Umbilical cord (tissue), 2 donors: ENCODE measurements at places on chromosomes 2 and 18. TPM values are rescaled to one million over a fixed set of nuclear protein-coding genes. Genes with fewer than 3 reads are reported as not detected.

The TMEM247 gene
- total RNA-seq, result not detected

GRCh38 chr2:53813151-53813550, 26.3 kb downstream of the ERLEC1 start:
- no peak for DNase-seq

DNA sequence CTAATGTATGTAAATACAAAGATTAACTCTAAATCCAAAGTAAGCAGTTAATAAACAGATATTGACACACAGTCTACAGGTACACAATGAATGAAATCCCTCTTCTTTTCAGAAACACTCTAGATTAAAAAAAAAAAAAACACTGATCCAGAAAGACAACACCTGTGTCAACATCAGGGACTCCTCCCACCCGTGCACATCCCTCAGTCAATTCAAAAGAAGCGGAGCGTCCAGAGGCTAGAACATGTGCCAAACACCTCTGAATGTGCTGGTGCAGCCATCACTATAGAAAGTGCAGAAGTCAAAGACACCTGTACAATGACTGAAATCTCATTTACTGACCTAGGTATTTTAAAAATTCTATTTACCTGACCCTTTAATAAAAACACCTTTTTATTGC, 622.6 kb upstream of the ID2 start:
- no peak for DNase-seq

DNA sequence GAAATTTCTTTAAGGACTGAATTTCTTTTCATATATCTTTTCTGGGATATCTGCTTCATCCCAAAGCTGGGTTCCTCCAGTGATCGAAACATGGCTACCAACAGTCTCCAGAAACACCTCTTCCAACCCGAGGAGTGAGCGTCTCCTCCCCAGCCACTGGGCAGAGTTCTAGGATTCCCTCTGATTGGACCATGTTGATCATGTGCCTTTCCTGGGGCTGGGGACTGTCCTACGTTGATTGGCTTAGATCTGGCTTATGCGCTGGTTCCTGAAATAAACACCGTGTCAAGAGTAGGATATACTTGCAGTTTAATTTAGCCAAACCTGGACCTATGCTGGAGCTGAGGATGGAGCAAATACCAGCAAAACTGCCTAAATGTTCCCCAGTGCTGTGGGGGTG, 55.5 kb upstream of the SLC16A14 start:
- no peak for DNase-seq

The PARD6G gene
- total RNA-seq, result 12.8 TPM

- DNase-seq, result no peak
These were observed 118.4 kb downstream of the ALK start for GRCh38 chr2:29802986-29803385.

GRCh38 chr2:3192920-3193319, 184.7 kb downstream of the EIPR1 start:
- no peak for DNase-seq

The CLEC4F gene
- not detected for total RNA-seq

- DNase-seq, result no peak
These were observed 43.8 kb upstream of the SLC4A10 start for GRCh38 chr2:161580426-161580825.

GRCh38 chr18:9913151-9913525, 678 bp upstream of the VAPA start:
- no peak for DNase-seq

The PAX8 gene
- 0.24 TPM for total RNA-seq

The RBKS gene
- 17.6 TPM for total RNA-seq

GRCh38 chr2:72222829-72223564, 75.3 kb upstream of the CYP26B1 start:
- peak; percentile 21 for DNase-seq

- no peak for DNase-seq
These were observed 44.7 kb downstream of the NEDD4L start for GRCh38 chr18:58088691-58089065.

The CFC1 gene
- total RNA-seq, result not detected

DNA sequence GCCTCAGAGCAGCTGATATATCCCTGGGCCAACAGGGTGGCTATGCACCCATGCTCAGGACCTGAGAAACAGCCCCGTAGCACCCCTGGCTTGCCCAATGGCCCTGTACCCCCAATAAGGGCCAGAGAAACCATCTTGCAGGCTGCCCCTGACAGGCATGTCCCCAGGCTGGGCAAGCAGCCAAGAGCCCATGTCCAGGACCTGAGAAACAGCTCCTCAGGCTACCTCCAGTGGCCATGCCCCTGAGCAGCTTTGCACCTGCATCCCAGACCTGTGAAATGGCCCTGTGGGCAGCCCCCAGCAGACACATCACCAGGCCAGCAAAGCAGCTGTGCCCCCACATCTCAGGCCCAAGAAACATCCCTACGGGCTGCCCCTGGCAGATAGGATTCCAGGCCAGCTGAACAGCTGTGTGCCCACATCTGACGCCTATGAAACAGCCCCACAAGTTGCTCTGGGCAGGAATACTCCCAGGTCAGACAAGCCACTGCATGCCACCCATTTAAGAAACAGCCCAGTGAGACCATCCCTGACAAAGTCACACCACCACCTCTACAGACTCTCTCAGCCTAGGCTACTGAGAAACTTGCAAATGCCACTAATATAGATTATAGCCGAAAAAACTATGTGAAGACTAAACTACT, 84.1 kb downstream of the TMEM237 start:
- DNase-seq, result no peak

GRCh38 chr2:8710951-8711350, 29.1 kb downstream of the ID2 start:
- no peak for DNase-seq

The CYS1 gene
- 13.2 TPM for total RNA-seq

The TFCP2L1 gene
- total RNA-seq, result 1.2 TPM

GRCh38 chr2:96767135-96767871, 6.6 kb downstream of the CNNM4 start:
- DNase-seq, result no peak

The DNAJC5G gene
- total RNA-seq, result not detected

- no peak for DNase-seq
These were observed 236.3 kb upstream of the FSIP2 start for GRCh38 chr2:185502351-185502750.

- DNase-seq, result peak; percentile 90
These were observed 63.8 kb downstream of the RTP5 start for GRCh38 chr2:241933179-241933911.

- DNase-seq, result no peak
These were observed 43.3 kb downstream of the EIF5B start for GRCh38 chr2:99380376-99381010.

The TBR1 gene
- total RNA-seq, result 4.3 TPM

The SKOR2 gene
- 0.48 TPM for total RNA-seq

The IL36B gene
- 2.4 TPM for total RNA-seq

The SFTPB gene
- total RNA-seq, result 1.7 TPM

DNA sequence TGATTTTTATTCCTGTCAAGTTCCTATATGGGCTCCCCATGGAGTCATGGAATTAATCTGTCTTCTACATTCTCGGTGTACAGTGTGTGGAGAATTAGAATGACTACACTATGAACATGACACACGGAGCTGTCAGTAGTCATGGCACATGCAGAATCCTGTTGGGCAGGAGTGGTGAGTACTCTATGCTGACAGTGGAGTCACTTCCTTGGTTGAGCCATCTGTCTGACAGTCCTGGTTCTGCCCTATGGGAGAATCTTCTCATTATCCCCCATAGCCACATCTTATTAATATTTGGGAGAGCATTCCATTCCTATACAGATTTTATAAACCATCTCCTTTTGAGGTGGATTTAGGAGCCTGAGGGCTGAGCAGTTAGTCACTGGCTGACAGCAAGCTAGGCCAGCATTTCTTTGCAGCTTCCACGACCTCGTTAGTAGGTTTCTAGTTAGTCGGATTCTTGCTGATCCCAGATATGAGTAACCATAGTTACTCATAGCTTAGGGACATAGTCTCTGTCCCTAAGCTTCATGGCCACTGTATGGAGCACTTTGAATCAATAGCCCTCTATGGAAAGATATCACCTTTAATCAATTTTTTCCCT, 90.6 kb downstream of the MDH1 start:
- DNase-seq, result no peak

- no peak for DNase-seq
These were observed 53.1 kb upstream of the ZEB2 start for GRCh38 chr2:144572977-144573376.

DNA sequence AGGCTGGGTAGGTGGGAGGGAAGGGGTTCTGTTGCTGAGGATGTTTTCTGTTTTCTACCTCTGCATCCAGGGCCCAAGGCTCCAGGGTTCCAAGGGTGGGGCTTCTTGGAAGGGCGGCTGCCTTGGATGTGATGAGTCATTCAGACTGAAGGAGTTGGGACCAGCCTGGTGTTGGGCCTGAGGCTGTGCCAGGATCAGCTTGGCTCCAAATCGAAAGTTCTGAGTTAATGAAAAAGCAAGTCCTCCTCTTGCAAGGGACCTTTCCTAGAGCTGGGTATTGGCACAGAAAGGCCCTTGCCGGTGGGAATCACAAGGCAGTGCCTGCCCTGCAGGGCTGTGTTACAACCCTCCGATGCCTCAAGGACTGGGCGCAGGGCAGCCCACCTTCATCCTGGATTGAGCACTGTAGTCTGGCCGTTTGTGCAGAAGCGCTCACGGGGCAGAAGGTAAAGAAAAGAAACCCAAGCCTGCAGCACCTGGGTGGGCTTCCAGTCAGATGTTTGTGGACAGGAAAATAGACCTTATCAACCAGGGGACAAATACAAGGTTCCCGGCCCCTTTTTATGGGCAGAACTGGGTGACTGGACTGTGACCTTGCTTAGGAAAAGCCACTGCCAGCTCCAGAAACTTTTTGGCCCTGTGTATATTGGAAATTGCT, 52.5 kb upstream of the MCFD2 start:
- peak; percentile 91 for DNase-seq

DNA sequence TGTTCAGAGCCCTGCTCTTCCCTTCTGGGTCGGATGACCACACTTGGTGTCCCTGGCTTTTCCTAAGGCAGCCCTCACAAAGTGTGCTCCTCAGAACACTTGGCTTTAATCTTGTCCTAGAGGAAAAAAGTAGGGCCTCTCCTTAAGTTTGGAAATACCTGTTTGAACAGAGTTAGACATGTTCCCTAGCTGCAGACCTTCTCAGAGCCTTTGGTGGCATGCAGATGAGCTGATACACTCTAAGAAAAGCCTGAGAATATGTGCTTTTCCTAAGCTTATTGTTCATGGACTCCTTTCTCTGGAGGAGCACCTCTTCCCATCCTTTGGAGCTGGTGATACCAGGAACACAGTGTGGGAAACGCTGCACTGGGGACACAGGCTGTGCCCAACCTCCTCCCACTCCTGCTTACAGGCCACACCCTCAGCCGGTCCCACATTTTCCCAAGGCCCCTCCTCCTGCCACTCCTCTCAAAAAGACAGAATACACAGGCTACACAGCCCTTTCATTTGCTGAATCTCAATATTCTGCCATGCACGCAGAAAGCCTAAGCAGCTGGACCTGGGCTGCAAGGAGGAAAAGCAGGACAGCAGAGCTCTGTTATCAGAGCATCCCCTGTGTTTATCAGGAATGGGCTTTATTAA, 443.6 kb downstream of the NBAS start:
- no peak for DNase-seq

DNA sequence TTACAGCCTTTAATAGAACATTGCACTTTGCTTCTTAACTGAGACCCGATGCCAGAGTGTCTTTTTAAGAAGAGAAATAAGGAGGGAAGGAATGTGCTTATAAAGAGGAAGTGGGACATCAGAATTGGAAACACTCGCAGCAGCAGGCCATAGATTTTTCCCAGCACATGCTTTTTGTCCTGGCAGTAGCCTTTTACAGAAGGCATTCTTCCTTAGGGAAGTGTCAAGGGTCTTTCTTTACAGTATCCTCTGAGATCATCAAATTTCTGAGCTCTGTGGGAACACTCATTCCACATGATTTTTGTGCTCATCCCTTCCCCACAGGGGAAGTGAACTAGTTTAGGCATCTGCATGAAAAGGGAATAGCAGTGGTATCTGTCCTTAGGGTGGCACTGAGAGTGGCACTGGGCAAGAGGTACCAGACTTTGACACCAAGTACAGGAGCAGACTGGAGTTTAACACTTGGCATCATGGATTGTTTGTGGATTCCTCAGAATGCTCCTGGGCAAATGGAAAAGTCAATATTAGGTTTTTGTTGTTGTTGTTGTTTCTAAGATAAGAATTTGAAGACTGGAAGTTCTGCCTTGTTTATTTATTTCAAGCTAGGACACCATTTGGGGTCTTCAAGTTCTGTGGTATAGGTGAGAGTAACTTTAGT, 4.1 kb downstream of the MYO1B start:
- DNase-seq, result no peak

DNA sequence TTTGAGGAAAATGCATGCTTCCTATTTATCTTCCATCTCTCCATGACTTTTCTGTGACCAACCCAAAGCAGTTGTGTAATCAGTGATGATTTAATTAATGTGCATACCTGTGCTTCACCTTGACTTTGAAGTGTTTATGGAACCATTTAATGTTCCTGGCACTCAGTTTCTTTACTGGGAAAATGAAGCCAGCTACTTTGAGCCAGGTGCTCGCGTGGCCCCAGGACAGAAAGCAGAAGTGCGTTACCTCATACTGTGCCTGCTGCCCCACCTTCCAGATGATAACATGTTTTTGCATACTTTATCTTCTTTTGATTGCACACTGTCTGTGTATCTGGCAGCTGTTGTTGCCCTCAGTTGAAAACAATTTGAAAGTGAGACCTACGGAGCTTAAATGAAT, 61.3 kb downstream of the PMAIP1 start:
- peak; percentile 10 for DNase-seq

DNA sequence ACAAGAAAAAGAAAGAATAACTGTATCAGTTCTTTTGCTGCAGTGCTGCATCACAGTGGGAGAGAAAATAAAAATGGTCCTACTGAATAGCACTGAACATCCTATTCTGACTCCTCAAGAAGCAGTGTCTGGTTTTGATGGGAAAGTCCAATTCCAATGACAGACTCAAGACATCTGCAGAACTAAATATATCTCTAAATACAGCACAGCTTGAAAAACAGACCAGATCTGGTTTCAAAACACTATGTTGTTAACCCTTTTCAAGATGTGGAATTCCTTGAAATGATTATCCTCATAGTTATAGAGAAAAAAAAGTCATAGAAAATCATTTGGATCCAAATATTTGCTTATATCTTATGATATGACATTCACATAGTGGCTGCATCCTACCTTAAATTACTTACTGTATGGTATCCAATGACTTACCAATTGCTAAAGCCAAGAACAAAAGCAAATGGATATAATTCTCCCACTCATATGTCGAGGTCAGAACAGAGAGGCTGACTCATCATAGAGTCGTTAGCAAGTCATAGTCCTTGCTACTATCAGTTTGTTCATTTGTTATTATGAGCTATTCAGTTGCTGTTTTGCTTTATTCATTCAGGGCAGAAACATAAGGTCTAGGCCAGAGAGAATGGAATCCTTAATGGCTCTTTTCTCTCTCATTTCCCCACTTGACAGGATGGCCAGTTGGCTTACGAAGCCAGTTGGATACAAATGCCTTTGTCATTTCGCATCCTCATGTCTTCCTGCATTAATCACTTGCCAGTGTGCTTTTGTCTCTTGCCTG, 62.5 kb upstream of the ACVR2A start:
- no peak for DNase-seq
